H9 (cell line): ENCODE measurements at places on chromosomes 11 and 22.

DNA sequence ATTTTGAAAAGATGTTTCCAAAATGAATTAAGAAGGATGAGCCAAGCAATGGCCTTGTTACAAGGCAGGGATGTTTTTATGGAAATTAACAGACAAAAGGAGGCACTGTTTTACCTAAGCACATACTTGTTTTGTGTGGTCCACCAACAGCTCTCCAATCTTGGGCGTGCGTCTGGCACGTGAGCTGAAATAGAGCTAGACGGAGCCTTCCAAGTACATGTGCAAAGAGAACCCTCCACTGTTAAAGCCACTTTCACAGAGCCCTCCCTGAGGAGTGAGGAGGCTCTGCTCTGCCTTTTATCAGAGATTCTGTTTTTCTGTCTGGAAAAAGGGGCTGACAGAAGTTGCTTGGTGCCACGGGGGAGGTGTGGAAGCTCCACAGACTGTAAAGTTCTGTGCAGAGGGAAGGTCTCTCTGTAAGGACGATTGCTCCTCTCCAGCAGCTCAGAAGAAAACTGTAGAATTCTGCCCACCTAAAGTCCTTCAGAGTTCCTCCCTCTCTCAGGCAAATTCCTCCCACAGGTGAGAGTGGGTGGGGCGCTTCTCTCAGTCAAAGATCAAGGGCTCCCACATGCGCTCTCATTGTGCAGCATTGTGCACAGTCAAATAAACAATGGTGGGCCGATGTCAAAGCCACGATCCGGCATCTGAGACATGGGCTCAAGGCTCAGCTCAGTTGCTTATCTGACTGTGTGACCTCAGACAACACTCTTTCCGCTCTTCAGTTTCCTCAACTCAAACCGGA lies 92.6 kb upstream of the CSNK2A3 start:
- DNase-seq: no peak

DNA sequence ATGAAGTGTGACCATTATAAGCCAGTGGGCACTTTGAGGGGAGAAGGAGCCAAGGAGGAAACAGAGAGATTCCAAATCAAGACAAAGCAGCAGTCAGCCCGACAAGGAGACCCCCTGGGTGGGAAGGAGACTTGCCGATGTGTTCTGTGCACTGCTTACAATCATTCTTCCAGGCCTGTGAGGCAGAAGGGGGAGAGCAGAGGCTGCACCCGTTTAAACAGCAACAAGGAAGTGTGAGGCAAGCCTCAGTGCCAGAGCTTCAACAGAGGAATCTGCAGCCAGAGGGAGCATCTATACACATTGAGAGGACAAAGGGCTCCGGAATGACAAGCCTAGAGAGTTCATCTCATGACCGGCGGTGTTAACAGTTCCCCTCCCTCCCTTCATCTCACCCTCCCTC lies 121.1 kb downstream of the NXPE2 start:
- DNase-seq: peak; percentile 71

GRCh38 chr22:24390576-24390975 lies 36.8 kb upstream of the ADORA2A start:
- no peak for DNase-seq

- no peak for DNase-seq
Measured at GRCh38 chr11:71265559-71266092, 13.2 kb upstream of the SHANK2 start.

GRCh38 chr11:119797736-119798135 lies 68.7 kb upstream of the NECTIN1 start:
- peak; percentile 61 for DNase-seq

- no peak for DNase-seq
Measured at GRCh38 chr11:133133050-133133449, 399.3 kb downstream of the OPCML start.
